ENCODE measurements at places on chromosomes 6 and 20.

- no peak for DNase-seq
Observed at GRCh38 chr6:37054580-37054979, 49.1 kb downstream of the FGD2 start.

DNA sequence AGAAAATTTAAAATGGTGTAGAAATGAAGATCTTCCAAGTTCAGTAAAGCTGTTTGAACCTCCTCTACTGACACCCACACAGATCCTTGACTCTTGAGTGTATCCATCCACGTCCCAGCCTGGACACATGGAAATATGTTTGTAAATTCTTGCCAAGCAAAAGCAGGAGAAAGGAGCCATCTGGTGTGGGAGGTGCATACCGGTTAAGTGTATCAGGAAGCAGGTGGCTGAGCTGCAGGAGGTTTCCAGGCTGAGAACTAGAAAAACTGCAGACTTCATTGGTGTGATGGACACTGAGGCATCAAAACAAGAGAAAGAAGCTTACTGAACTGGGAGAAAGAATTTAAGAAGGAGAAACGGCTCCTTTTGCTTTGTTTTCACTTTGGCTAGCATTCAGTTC lies 229.9 kb upstream of the GRIK2 start:
- no peak for DNase-seq

GRCh38 chr6:147204843-147205311 lies 660 bp downstream of the STXBP5 start:
- no peak for DNase-seq

- DNase-seq = no peak
Observed at GRCh38 chr6:121430514-121431460, 4.7 kb upstream of the GJA1 start.

GRCh38 chr6:4134841-4135664 lies at the start of gene ECI2:
ECI2 (minus strand) TSS chr6:4135575; CDS start chr6:4135560, 15 bp downstream.
- DNase-seq = peak; percentile 4

Measured in stimulated activated CD4-positive, alpha-beta T cell treated with anti-CD3 and anti-CD28 coated beads, Interleukin-1b, Interleukin-23, amount 100 ng/mL, for 1 hour (primary cell).